ENCODE measurements at places on chromosomes 12 and 14.

DNA sequence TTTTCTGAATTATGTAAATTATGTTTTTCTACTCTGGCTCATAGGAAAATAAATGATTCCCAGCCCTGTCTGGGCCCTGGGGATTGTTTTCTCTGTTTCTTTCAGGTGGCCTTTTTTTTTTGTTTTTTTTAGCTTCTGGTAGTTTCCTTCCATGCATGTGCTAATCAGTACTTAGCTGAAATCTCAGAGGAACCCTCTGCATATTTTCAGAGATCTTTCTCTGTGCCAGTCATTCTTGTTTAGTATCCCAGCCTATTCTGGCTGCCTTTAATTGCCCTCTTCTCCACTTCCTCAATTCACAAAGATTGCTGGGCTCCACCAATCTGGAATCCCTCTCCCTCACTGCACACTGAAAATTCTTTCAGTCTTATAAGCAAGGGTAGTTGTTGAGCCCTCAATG is 46.9 kb downstream of the CNOT2 start:
- DNase-seq, result no peak

GRCh38 chr14:95523815-95524448 is 7.5 kb upstream of the SYNE3 start:
- no peak for DNase-seq

DNA sequence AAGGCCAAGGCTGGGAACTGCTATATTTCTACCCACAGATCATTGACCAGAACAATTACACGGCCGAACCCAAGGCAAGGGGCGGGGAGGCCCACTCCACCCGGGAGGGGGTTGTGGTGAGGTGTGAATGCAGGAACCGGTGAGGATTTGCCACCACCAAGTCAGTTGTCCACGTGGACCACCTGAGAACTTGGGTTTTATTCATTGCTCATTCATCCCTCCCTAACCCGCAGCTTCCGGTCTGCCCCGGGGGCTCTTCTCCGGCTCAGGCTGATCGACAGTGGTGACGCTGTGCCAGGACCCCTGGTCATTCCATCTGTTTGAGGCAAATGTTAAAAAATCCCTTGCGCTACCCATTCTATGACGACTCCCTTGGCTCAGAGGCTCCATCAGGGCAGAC is 127.7 kb upstream of the RTL1 start:
- DNase-seq, result no peak

DNA sequence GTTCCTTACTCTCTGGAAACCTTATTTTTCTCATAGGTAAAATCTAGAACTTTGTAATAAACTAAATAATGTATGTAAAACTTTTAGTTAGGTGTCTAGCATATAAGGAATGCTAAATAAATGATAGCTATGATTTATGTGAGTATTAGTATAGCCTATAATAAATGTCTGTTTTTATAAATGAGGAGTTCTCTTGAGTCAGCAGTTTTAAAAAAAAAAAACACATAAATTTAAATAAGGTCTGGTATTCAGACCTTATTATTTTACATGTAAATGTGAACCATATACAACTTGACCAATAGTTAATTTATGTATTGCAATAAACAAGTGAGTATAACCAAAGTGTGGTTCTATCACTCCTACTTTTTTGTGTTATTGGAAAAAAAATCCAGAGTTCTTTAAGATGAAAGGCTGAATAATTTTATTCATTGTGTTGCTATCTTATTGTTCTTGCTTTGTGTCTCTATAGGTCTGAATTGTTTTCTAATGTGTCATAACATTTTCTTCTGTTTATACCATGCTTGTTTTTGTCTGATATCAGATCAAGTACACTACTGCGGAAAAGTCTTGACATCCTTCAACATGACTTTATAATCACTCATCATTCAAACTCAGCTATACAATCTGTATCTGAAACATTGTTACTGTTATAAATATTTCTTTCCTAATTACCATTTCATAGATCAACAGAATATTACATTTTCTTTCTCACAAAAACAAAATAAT is 115.7 kb downstream of the RASSF9 start:
- no peak for DNase-seq

GRCh38 chr14:94624537-94625352 is 12.6 kb downstream of the SERPINA3 start:
- DNase-seq, result no peak

DNA sequence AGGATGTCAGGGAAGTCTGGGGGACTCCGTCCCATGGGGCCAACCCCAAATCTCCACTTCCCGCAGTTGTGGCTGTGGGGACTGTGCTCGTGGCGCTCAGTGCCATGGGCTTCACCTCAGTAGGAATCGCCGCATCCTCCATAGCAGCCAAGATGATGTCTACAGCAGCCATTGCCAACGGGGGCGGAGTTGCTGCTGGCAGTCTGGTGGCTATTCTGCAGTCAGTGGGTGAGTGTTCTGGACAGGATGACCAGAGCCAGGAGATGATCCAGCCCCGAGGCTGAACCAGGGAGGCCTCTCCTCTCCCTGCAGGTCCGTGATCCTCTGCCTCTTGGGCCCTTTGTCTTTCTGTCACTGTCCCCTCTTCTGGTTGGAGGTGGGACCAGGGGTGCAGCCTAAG is 8.8 kb upstream of the IFI27 start:
- no peak for DNase-seq

Data from T-helper 2 cell (primary cell).